T-helper 2 cell treated with Interferon-gamma antibody and Interleukin-4, amounts not matched to agents 5 μg/mL and 100 μg/mL, for 36 hours (primary cell): ENCODE measurements at places on chromosomes 3 and 15.

- no peak overlapping the region for H3K4me3 ChIP-seq
- H3K4me1 ChIP-seq, result peaks cover 4% of the 10 kb centered on the region
- no peaks in the 10 kb centered on the region for H3K36me3 ChIP-seq
- DNase-seq, result no peak
These were observed 52.0 kb upstream of the LRIG1 start for GRCh38 chr3:66552846-66553245.

DNA sequence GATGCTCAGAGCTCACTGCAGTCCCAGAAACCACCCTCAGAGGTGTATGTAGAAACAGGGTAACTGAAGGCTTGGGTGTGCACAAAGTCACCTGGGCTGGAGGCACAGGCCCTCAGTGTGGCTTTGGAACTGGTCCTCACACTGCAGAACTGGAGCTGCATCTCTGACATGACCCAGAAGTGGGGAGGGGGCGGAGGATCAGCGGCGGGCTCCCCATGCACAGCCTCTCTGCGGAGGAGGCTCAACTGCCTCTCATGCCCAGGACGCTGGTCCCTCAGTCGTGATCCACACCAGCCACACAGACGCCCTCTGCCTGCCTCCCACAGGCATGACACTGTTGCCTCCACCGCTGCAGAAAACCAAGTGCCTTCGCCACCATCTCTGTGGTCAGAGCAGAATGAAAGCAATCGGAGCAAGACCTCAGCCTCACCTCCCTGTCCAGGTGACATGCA is 73.7 kb downstream of the TM2D3 start:
- H3K27me3 ChIP-seq, result peaks cover 11% of the 10 kb centered on the region
- peaks cover 1% of the 10 kb centered on the region for H3K4me1 ChIP-seq
- no peak for DNase-seq
- no peak overlapping the region for H3K27ac ChIP-seq

GRCh38 chr3:147589016-147589415 is 179.9 kb downstream of the ZIC1 start:
- H3K27ac ChIP-seq, result no peak overlapping the region

GRCh38 chr15:65927545-65927944 is 58.3 kb downstream of the RAB11A start:
- no peak overlapping the region for H3K27ac ChIP-seq
- no peaks in the 10 kb centered on the region for H3K4me1 ChIP-seq
- H3K36me3 ChIP-seq, result no peaks in the 10 kb centered on the region
- no peaks in the 10 kb centered on the region for H3K27me3 ChIP-seq
- H3K4me3 ChIP-seq, result no peak overlapping the region
- DNase-seq, result no peak

DNA sequence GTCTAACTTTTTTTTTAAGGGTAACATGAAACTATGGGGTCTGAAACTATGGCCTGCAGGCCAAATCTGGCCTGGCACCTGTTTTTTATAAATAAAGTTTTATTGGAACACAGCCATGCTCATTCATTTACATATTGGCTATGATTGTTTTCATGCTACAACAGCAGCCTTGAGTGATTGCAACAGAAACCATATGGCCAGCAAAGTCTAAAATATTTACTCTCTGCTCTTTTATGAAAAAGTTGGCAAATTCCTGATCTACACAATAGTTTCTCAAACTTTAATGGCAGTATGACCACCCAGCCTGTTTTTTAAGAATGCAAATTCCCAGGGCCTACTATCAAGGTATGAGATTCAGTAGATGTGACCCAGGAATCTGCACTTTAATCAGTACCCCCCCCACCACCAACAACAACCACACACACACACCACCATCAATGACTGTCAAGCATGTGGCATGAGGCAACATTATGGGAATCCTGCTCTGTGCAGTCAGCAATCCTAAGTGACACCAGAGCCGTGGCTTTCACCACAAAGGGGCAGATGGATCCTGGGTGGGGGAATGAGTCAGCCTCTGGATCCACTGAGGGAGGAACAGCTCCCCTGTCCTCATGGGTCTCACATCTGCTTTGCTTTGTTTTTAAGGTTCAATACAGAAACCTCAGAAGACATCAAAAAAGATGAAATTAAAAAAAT is 142.8 kb downstream of the NTRK3 start:
- DNase-seq, result no peak
- no peak overlapping the region for H3K27ac ChIP-seq
- H3K4me3 ChIP-seq, result no peak overlapping the region
- H3K4me1 ChIP-seq, result no peaks in the 10 kb centered on the region
- H3K27me3 ChIP-seq, result no peaks in the 10 kb centered on the region
- H3K36me3 ChIP-seq, result no peaks in the 10 kb centered on the region

GRCh38 chr15:89647191-89647851 is 7.9 kb downstream of the KIF7 start:
- no peaks in the 10 kb centered on the region for H3K36me3 ChIP-seq
- H3K27me3 ChIP-seq, result no peaks in the 10 kb centered on the region
- no peak overlapping the region for H3K27ac ChIP-seq
- DNase-seq, result peak; percentile 61

DNA sequence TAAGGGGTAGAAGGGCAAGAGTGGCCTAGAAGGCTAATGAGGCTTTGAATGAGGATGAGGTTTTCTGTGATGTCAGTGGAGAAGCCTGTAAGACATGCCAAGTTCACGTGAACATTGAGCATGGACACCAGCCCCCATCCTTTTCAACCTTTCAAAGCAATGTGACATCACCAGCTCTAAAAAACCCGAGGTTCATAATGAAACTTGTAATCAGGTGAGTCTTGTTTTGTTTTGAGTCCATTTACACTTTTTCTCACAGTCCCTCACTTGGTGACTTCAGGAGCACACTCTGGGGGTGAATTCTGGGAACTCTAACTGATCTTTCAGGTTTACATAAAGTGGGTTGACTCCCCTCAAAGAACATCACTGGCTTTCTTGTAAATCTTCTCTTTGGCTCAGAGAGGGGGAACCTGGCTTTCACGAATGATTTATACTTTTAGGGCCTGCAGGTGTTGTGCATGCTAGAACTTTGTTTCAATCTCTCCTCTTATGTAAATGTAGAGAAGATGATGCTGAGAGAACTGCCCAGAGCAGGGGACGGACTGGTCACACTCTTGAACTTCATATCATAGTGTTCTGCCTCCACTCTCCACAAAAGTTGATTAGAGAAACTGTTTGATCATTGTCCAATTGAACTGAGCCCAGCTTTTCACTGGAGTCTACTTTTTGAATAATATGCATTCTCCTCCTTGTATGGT is 224.7 kb upstream of the SATB1 start:
- peak overlapping the region; percentile 82 for H3K27ac ChIP-seq
- peaks cover 2% of the 10 kb centered on the region for H3K36me3 ChIP-seq
- H3K4me3 ChIP-seq, result peak overlapping the region; percentile 49
- H3K4me1 ChIP-seq, result peaks cover 77% of the 10 kb centered on the region
- peak; percentile 76 for DNase-seq
